Germinal center (tissue), 1 donor: ENCODE measurements at places on chromosomes 7 and 10.
A peak's percentile ranks its signal among the peaks of the same experiment; 100 is the strongest.

DNA sequence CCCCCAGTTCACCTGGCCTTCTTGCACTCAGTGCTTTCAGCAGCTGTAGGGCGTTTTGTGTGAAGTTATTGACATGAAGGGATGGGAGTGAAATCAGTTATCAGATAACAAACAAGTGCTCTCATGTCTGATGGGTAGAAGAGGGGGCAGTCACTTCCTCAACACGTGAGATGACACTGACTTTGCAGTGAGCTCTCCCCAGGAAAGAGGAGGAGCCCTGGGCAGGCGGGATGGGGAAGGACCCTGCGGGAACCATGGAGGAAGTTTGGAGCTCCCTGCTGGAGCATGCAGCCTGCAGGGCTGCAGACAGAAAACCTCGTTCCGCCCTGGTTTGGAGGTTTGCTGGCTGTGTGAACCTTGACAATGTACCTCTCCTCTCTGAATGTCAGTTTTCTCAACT, 38.7 kb downstream of the GPR26 start:
- DNase-seq: no peak

DNA sequence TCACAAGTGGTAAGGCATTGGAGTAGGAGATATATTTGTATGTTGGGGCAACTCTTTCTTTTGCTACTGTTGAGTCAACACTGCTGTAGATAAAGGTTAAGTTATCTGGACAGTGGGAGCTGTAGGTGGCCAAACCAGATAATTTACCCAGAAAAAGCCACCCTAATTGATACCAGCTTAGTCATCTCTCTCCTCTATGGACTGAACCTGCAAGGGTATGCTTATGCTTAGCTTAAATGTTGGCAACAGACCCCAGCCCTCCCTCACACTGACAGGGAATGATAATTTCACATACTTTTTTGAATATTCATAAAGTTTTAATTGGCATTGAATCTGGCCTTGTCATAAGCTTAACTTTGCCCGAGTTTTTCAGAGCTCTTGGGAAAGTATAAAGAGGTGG, 66.3 kb downstream of the CREB5 start:
- DNase-seq: no peak

DNA sequence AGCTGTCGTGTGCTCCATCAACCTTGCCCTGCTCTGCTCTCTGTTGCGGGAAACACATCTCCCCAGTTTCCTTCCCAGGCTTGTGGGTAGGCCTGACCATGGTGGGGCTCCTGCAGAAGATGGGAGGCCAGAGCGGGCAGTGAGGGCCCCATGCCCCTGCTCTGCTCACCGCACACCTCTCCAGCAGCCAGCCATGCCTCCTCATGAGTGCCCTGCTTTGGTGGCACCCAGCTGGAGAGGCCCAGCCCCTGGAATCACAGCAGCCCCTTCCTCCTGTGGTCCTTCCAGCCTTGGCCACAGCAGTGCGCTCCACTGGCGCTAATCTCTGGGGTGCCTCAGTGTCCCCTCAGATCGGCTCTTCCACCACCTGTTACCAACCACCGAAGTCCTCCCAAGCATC, 4.2 kb upstream of the OPN4 start:
- no peak for DNase-seq

GRCh38 chr10:104267721-104268404, 1.1 kb upstream of the GSTO2 start:
- no peak for DNase-seq

DNA sequence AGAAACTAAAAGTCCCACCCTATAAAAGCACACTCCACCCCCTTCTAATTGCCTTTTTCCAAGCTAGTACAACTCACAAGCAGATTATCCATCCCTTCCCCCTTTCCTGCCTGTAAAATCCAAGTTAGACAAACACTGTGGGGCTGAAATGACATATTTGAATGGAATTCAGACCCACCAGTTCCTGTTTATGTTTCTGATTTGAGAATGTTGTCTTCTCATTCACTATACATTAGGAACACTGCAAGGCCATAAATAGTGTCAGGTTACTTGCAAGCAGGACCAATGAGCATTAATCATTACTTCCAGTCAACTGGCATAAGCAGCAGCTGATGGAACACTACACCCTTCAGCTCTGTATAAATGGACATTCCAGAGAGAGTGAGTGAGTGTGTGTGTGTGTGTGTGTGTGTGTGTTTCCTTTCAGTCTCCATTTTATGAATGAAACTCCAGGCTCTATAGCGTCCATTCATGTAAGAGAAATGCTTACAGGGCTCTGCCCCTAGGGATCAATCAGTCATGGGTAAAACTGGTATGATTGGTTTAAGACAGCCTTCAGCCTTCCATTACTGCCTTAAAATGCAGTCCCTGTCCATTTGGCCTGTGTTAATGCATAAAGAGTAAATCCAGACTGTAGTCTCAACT, 69.3 kb downstream of the ETV1 start:
- no peak for DNase-seq

GRCh38 chr10:6997509-6997908, 413.3 kb downstream of the SFMBT2 start:
- no peak for DNase-seq

DNA sequence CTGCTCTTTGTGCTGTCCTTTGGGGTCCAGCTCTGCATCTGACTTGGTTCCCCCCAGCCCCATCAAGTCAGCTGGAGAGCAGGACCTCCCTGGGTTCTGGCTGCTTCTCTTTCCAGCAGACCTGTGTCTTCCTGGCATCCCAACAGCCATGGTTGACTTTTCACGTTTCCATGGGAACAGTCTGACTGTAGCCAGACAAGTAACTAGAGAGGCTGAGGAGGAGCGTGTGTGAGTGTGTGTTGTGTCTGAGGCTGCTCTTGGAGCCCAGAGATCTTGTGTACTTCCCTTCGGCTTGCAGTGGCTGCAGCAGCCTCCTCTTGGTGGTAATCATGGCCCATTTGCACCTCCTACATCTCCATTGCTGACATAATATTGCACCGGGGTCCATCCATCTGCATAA, 332.0 kb downstream of the RPS24 start:
- DNase-seq: no peak

GRCh38 chr10:94279835-94280709, 82.7 kb downstream of the NOC3L start:
- peak; percentile 34 for DNase-seq

DNA sequence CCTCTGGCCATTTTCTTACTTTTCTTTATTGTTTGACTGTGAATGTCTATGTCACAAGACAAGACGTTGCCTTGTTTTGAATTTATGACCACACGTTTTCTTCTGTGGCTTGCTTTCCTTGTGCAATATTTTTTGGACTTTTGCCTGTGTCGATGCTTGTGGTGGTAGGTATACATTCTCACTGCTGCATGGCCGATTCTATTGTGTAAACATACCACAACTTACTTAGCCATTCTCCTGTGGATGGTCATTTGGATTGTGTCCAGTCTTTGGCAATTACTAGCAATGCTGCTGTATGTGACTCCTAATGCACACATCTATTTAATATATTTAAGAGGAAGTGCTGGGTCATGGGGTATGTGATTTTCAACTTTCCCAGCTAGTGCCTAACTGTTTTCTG, 18.0 kb upstream of the DLG5 start:
- DNase-seq: no peak

GRCh38 chr10:82497439-82497838, 622.4 kb downstream of the NRG3 start:
- no peak for DNase-seq

GRCh38 chr7:154880513-154880912, 122.4 kb downstream of the PAXIP1 start:
- DNase-seq: no peak
